ENCODE measurements at places on chromosomes 7 and 10.

- DNase-seq = no peak
Measured at GRCh38 chr7:101687791-101688182, 58.7 kb upstream of the MYL10 start.

DNA sequence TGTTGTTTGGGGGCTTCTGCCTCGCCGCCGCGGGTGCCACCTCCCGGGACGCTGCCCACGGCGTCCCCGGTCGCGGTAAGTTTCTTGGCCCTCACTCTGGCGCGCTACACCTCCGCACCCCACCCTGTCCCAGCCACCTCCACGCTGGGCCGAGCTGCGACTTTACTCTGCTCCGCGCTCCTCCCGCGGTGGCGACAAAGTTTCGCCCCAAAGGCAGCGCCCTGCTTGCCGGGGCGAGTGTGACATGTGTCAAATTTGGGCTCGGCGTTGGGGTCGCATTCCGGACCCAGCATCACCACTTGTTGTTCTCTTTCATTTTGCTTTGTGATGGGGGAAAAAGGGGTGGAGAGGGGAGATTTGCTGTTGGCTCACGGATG is 167.7 kb upstream of the PPP1R3A start:
- DNase-seq = peak; percentile 63

- no peak for DNase-seq
Measured at GRCh38 chr7:130454959-130455358, 14.1 kb upstream of the CEP41 start.

- DNase-seq = no peak
Measured at GRCh38 chr10:9688711-9689110, 1329.0 kb upstream of the CELF2 start.

- no peak for DNase-seq
Measured at GRCh38 chr7:118918556-118918955, 694.1 kb downstream of the ANKRD7 start.

DNA sequence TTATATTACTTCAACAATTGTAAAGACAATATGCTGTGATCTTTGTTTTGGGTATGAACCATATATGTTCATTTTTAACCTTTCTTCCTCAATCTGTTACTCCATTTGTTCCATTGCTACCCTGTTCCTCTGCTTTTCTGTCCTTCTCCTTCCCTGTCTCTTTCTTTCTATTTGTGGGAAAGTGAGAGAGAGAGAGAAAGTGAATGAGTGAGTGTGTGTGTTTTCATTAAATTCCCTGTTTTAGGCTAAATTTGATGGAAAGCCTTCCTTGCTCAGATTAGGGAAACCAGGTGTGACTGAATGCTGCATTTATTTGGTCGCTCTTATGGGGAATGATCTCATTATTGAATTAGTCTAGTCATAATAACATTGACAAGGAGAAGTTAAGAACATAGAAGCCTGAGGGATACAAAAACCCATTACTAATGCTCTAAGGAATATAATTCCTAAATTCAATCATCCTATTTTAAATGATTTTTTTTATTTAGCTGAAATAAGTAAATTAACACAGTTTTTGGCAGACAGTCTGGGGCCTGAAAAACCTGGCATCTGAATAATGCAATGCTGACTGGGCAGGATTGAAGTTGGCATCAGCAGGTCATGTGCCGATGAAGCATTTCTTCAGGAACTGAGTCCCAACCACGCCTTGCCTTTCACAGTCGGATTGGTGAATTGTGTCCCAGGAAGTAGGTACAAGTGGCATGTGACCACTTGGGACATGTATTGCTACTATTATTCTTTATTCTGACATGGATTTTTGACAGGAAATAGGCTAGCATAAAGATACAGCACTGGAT is 117.6 kb upstream of the LRGUK start:
- no peak for DNase-seq

GRCh38 chr10:114767101-114767985 is 54.2 kb upstream of the FHIP2A start:
- DNase-seq = peak; percentile 73

GRCh38 chr10:49666054-49666615 is 13.3 kb upstream of the C10orf53 start:
- DNase-seq = no peak

DNA sequence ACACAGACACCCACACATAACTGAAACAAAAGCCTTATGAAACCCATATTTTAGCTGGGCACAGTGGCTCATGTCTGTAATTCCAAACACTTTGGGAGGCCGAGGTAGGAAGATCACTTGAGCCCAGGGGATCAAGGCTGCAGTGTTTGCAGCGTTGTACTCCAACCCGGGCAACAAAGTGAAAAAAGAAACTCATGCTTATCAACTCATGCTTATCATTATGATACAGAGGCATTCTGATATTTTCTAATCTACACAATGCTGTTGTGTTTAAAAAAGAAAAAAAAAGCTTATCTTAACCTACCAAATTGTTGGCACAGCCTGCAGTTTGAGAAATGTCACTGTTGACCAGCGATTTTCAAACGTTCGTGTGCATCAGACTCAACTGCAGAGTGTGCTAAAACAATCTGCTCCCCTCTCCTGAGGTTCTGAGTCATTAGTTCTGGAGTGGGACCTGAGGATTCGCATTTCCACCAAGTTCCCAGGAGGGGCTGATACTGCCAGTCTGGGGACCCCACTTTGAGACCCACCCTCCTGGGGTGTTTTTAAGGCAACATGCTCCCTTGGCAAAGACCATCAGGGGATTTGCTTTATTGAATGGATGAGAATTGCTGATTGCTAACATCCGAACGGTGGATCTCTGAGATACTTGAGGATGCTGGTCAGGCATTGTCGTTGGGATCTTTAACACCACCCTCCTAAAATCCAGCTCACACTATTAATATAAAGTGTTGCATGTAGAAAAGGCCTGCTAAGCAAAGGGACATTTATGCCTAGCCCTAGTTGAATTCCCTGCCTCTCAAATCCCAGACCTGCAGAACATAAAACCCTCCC is 16.2 kb downstream of the CHST3 start:
- no peak for DNase-seq

All from right lobe of liver (tissue), 6 donors.